ENCODE measurements at places on chromosomes 1 and 21. TPM values are rescaled to one million over a fixed set of nuclear protein-coding genes. Genes with fewer than 3 reads are reported as not detected.

The ADAMTSL4 gene
- 0.38 TPM for total RNA-seq

The TEDDM1 gene
- not detected for total RNA-seq

The CRP gene
- not detected for total RNA-seq

The CAMK2N1 gene
- total RNA-seq = 2.9 TPM

The TRNP1 gene
- total RNA-seq = 23.9 TPM

The IRF6 gene
- 0.02 TPM for total RNA-seq

The KCNA2 gene
- 0.02 TPM for total RNA-seq

The GPX7 gene
- total RNA-seq = not detected

The ATP1A2 gene
- 0.22 TPM for total RNA-seq

The ESPN gene
- total RNA-seq = 4.0 TPM

GRCh38 chr1:236720611-236721010 is 34.3 kb downstream of the ACTN2 start:
- no peak for DNase-seq

DNA sequence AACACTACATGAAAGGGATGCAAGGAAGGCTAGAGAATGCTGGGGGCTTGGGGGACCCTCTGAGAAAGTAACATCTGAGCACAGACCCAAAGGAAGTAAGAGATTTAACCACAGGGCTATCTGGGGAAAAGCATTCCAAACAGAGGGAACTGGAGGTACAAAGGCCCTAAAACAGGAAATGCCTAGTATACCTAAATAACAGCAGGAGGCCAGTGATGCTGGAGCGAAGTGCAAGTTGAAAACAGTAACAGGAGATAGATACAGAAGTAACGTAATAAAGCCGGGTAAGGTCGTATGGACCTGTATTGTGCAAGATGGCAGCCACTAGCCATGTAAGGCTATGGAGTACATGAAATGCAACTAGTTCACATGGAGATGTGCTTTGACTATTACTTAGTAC is 52.1 kb downstream of the CD34 start:
- DNase-seq = no peak

GRCh38 chr1:108482708-108483107 is 32.6 kb downstream of the NBPF6 start:
- no peak for DNase-seq

GRCh38 chr1:171754353-171754705 is 12.5 kb upstream of the VAMP4 start:
- peak; percentile 14 for DNase-seq

DNA sequence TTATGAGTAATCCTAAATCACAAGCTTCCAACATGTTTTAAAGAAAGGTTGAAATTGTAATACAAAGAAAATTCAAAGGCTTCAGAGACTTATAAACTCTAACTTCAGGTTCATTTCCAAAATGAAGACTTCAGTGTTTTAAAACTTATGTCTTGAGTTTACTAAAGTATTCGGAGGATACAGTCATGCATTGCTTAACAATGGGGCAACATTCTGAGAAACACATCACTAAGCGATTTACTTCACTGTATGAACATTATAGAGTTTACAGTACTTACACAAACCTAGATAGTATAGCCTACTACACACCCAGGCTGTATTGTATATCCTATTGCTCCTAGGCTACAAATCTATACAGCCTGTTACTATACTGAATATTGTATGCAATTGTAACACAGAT is 38.3 kb downstream of the CEP170 start:
- DNase-seq = no peak

DNA sequence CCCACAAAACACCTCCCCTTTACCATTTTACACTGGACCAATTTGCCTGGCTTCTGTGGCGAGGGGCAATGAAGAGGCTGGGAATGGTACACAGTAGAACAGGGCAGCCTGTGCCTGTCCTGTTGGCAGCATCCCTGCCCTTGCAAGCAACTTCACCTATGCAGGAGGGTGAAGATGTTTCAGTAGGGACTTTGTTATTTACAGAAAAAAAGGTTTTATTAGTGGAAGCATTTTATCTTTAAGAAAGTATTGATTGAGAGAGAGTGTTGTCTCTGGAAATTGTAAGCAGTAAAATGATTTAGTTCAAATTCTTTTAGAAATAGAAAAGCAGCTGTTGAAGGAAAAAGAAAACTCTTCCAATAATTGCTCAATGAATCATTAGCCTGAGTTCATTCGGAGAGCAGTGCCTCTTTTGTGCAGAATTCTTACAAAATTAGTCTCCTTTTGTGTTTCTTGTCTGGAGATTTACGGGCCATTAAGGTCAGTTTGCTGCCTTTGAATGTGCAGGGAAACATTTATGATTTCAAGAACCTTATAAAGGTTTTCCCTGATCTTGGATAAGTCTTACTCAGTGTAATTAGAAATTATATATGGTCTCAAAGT is 49.1 kb downstream of the HHAT start:
- peak; percentile 44 for DNase-seq

- no peak for DNase-seq
These were observed 35.4 kb downstream of the VANGL1 start for GRCh38 chr1:115677182-115677555.

DNA sequence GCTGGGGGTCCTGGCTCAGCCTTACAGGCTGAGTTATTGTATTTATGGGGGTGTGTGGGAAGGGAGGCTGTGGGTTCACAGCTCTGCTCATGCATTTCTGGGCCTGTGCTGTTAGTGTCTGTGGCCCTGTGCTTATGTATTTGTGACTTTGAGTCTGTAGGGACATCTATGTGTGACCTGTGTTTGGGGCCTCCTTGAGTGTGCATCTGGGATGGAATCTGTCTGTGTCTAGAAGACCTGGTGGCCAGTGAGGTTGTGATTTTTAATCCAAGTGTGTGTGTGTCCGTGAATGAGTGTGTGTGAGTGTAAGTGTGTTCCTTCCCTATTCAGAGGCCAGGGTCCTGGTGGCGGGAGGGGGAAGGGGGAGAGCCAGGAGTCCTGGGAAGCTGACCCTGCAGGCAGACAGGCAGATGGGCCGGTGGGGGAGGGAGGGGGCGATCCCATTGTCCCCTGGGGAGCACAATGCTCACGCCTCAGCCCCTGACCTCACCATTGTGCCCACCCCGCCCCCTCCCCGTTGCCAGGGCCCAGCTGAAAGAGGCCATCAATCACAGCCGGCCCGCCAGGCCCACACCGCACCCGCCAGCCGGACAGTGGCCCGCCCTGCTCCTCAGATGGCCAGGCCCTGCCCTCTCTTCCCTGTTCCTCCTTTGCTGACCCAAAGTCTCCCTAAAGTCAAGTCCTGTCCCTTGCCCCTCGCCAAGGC is 19.6 kb downstream of the SLC27A3 start:
- DNase-seq = no peak

DNA sequence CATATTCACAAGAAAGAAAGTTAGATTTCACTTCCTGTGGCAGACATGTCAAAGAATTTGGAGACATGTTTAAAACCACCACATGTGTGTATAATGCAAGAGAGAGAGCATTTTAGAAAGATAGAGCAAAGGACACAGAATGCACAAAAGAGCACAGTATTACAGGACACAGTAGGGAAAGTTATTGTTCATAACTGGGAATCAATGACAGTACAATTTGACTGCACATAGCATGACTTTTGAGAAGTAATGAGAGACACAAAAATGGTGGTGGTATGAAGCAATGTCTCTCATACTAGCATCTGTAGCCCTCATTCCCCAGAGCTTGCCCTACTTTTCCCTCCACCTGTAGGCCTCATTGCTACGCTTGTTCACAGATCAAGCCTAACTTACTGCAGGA is 499.2 kb downstream of the PTPRC start:
- DNase-seq = no peak

DNA sequence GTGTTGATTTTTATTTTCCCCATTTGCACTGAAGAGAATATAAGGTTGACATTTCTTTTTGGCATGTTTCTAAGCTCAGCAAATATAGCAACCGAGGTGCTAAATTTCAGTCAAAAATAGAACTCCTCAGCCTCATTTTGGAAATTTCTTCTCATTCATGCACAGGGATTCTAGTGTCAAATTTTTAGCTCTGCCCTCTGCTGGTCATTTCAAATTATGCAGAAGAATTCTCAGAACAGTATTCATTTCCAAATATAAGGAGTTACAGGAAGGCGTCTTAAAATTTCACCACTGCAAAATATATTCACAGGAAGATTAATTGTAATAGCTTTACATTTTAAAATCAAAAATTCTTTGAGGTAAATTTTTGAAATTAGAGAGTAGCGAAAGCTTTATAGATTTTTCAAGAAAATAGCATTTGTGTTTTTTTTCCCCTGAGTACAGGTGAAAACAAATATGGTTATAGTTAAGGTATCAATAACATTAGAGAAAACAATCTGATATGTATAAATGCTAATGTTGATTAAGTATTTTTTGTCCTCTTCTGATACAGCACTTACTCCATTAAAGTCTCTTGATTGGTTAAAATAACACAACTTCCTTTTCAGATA is 57.9 kb downstream of the FMN2 start:
- peak; percentile 55 for DNase-seq

DNA sequence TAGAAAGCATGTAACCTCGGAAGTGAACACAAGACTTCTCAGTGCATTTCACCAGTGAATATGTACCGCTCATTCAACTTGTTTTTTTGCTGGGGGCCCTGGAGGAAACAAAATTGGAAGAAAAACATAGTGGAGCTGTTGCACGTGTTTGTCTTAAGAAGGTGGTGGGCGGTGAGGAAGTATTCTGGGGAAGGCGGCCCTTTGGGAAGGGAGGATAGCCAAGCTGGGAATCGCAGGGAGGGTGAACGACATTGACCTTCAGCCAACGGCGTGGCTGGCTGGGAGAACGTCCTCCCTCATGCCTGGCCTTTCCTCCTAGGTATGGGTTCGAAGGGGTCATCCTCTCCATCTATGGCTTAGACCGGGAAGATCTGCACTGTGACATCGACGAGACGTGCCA is 19.4 kb downstream of the TFF3 start:
- no peak for DNase-seq

GRCh38 chr1:93905051-93905450 is 4.2 kb downstream of the GCLM start:
- DNase-seq = no peak

GRCh38 chr1:5974631-5975030 is 17.6 kb downstream of the NPHP4 start:
- DNase-seq = no peak

DNA sequence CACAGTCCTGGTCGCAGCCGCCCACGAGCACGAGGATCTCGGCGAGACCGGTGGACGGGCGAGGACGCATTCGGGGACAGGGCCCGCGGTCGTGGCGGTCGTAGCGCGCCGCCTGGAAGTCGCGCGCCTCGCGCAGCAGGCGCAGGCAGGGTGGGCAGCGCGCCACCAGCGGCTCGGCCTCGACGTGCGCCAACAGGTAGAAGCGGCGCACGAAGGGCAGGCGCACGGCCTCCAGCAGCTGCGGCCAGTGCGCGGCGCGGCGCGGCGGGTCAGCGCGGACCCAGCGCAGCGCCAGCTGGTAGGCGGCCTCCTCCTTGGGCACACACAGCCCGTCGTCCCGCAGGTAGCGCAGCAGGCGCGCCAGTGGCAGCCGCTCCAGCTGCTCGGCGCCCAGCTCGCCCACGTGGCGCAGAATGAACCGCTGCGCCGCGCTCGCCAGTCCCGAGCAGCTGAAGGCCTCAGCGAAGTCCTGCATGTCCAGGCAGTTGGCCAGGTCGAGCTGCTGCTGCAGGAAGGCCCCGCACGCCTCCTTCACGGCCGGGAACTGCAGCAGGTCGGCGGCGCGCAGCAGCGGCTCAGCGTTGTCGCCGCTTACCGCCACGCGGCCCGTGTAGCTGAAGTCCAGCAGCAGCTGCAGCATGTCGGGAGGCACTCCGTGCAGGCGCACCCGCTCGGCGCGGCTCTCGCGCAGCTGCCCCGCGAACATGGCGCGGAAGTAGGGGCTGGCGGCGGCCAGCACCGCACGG is 573 bp downstream of the KLHL21 start:
- DNase-seq = no peak

DNA sequence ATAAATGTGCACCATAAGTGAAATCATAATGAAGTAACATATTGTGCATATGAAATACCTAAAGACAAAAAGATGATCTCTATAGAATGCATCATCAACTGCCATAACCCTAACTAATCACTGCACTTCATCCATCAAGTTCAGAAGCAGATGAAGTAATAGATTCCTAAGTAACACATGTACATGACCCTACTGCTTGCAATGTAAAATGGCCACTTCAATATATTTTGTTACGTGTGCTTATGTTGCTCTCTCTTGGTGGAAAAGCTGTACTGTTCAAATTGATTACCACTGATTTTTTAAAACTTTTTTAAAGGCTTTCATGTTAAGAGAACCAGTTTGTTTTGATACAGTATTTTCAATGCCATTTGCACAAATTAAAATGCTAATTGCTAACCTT is 141.8 kb downstream of the TTLL7 start:
- no peak for DNase-seq

GRCh38 chr1:14678011-14678638 is 79.6 kb downstream of the KAZN start:
- no peak for DNase-seq

GRCh38 chr1:32977546-32978087 is 13.0 kb upstream of the RNF19B start:
- DNase-seq = no peak

GRCh38 chr1:109547463-109548320 is 723 bp upstream of the GNAI3 start:
- peak; percentile 25 for DNase-seq

GRCh38 chr1:169163059-169163458 is 56.6 kb downstream of the ATP1B1 start:
- peak; percentile 75 for DNase-seq

DNA sequence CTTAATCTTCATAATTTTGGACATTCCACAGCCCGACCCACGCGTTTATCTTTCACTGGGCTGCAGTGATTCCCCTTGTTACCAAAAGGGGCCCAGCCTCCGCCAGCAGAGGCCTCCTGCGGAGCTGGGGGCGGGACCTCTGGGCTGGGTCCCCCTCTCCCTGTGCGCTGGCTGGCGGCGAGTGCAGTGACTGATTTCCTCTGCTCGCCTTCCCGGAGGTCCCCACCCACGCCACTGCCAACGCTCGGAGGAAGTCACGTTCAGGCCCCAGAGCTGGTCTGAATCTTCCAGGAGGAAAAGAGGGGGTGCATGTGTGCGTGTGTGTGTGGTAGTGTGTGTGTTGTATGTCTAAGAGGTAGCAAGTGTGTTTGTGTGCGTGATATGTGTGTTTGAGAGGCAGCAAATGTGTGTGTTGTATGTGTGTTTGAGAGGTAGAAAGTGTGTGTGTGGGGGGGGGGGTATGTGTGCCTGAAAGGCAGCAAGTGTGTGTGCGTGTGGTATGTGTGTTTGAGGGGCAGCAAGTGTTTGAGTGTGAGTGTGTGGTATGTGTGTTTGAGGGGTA is 35.0 kb upstream of the JAK1 start:
- DNase-seq = no peak

GRCh38 chr21:28127175-28127785 is 865.4 kb downstream of the LTN1 start:
- DNase-seq = no peak

DNA sequence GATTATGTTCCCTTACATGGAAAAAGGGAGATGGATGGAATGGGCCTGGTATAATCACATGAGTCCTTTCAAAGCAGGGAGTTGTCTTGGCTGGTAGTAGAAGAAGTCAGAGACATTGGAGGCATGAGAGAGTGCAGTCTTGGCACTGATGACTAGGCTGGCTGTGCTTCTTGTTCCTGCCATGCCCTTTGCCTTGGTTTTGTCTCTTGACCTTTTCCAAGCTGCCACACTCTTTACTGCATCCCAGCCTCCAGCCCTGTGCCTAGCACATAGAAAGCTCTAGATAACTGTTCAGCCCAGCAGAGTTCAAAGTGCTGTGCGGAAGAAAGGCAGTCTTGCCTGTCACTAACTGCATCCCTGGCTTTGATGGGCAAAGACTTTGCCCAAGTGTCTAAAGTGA is 412.6 kb downstream of the PRDM2 start:
- no peak for DNase-seq
